ENCODE measurements at places on chromosomes 2 and 18. TPM values are rescaled to one million over a fixed set of nuclear protein-coding genes. Genes with fewer than 3 reads are reported as not detected.
A peak's percentile ranks its signal among the peaks of the same experiment; 100 is the strongest.

Gene TMEFF2
- not detected for total RNA-seq

DNA sequence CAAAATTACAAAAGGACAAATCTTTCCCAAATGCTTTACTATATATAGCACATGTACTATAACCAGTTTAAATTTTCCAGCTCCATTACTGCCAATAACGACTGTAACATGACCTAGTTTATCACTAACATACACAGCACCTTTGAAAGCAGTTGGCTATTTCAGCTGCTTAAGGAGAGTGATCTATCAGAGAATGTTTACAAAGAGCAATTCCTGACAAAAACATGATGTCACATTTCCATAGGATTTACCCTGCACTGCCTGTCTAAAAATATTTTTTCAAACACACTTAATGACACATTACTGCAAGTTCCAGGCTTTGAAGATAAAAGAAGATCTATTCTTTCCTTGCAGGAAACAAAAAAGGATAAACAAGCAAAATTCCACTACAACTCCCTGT, 40.6 kb downstream of the ZNF516 start:
- H3K27ac ChIP-seq = no peak overlapping the region
- DNase-seq = no peak
- H3K4me3 ChIP-seq = no peak overlapping the region
- H3K4me1 ChIP-seq = peaks cover 20% of the 10 kb centered on the region
- H3K36me3 ChIP-seq = no peaks in the 10 kb centered on the region

DNA sequence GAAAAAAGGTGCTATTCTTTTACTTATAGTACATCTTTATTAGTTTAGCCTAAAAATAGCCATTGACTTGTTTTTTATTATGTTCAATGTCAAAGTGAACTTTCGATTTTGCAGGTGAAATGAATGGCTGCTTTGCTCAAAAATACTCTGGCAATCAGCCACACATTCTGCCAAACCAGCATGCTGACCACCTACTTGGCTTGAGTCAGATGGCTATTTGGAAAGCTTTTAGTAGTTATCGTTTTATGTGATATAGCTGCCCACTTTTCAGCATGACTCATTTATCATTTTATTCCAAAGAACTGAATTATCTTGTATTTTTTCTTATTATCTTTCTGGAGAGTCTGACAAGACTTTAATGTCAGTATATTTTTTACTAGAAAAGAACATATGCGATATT, 1615.8 kb upstream of the TMEFF2 start:
- H3K36me3 ChIP-seq = no peaks in the 10 kb centered on the region
- no peaks in the 10 kb centered on the region for H3K27me3 ChIP-seq
- no peak overlapping the region for H3K4me3 ChIP-seq
- DNase-seq = no peak

Gene ANKRD62
- not detected for total RNA-seq

- H3K27me3 ChIP-seq = peaks cover 4% of the 10 kb centered on the region
- H3K36me3 ChIP-seq = no peaks in the 10 kb centered on the region
- no peak overlapping the region for H3K4me3 ChIP-seq
- no peaks in the 10 kb centered on the region for H3K4me1 ChIP-seq
- DNase-seq = no peak
These were observed 32.1 kb downstream of the ATOH8 start for GRCh38 chr2:85785871-85786270.

Gene PPP1R1C
- not detected for total RNA-seq

Gene LRRTM1
- total RNA-seq = not detected

Gene DAPL1
- not detected for total RNA-seq

Gene OSR1
- total RNA-seq = not detected

DNA sequence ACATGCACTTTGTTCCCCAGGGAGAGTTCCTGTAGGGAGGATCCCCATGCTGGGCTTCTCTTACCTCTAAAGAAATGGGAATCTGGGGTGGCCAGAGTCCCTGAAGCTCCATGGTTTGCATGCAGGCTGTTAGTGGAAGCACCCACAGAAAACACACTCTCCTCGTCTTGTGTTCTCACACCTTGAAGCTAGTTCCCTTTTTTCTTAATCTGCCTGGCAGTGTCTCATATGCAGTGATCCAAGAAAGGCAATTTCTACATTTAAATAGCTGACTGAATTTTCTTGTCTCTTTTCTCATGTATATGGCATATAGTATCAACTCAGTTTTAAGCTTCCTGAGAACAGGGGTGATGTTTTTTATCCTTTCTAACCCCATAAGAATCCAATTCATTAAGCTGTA, 65.0 kb downstream of the LINC00305 start:
- no peak for DNase-seq
- no peaks in the 10 kb centered on the region for H3K27me3 ChIP-seq
- H3K36me3 ChIP-seq = no peaks in the 10 kb centered on the region
- no peaks in the 10 kb centered on the region for H3K4me1 ChIP-seq
- no peak overlapping the region for H3K4me3 ChIP-seq

DNA sequence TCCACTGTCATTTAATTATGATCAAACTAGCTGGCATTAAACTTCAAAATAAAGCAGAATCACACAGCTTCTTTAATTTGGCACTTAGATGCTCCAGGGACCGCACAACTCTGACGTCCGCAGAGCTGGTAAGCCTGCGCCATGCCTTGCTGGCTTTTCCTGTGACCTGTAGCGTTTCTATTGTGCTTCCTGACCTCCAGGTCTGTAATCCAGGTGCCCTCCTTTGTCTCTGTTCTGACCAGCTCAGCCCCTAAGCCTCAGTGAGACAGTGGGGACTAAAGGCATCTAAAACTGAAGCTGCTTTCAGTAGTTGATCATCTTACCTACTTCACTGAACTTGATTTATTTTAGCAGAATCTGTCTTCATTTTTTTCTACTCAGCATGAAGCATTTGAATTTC, 249.7 kb upstream of the RGPD4 start:
- no peaks in the 10 kb centered on the region for H3K27me3 ChIP-seq
- H3K27ac ChIP-seq = no peak overlapping the region
- H3K4me1 ChIP-seq = no peaks in the 10 kb centered on the region
- no peak for DNase-seq

DNA sequence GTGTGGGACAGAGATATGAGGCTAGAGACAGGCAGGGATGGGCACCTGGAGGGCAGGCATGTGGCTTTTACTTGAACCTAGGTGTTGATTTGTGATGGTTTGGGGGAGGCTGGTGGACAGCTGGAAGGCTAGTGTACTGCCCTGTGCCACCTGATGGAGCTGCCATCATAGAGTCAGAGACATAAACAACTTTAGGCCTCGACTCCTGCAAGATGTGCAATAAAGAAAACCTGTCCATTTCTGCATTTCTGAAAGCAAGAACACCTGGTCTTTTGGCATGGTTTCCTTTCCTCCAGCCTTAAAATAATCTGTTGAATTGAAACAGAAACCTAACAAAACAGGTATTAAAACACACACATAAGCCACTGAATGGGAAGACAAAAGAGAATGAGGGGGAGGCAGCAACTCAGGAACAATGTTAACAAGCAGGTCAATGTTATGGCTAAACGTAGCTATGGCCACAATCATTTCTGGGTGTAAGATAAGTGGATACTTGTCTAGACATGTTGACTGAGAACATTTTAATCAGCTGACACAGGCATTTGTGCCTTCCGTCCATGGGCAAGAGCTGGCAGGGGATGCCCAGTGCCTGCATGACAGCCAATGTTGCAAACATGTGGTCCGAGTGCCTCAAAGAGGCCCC, 87.8 kb downstream of the KCTD1 start:
- no peaks in the 10 kb centered on the region for H3K36me3 ChIP-seq
- H3K4me3 ChIP-seq = peak overlapping the region; percentile 22
- peaks cover 44% of the 10 kb centered on the region for H3K4me1 ChIP-seq
- no peaks in the 10 kb centered on the region for H3K27me3 ChIP-seq
- peak overlapping the region; percentile 75 for H3K27ac ChIP-seq

Gene UGT1A4
- 0.21 TPM for total RNA-seq

All from GM12878 (cell line).